Glutamatergic neuron (in vitro differentiated cells): ENCODE measurements at places on chromosomes 4 and X.

- peak; percentile 27 for DNase-seq
Observed at GRCh38 chr4:57270346-57270745, 160.2 kb upstream of the IGFBP7 start.

GRCh38 chr4:80878218-80878617 is 152.3 kb upstream of the BMP3 start:
- DNase-seq: no peak

GRCh38 chr4:127045861-127046260 is 586.9 kb upstream of the INTU start:
- DNase-seq: no peak

GRCh38 chr4:153075836-153076518 is 128.3 kb upstream of the TRIM2 start:
- DNase-seq: no peak

- DNase-seq: no peak
Observed at GRCh38 chrX:19569121-19569805, 54.0 kb upstream of the MAP3K15 start.

DNA sequence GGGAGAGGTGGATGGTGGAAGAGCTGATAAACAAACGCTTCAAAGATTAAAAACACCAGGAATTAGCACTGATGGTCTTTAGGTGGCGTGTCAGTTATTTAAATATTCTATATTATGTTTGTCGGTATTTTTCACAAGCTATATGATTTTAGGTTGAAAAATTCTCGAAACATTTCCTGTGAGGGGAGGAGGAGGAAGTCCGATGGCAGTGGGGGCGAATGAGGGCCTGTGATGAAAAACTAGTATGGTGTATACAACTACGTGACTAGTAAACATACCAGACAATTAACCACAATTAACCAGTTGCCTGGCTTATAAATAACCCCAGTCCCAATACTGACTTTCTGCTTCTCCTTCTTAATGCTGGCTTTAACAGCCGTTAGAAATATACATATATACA is 595 bp upstream of the NAP1L2 start:
- DNase-seq: no peak

DNA sequence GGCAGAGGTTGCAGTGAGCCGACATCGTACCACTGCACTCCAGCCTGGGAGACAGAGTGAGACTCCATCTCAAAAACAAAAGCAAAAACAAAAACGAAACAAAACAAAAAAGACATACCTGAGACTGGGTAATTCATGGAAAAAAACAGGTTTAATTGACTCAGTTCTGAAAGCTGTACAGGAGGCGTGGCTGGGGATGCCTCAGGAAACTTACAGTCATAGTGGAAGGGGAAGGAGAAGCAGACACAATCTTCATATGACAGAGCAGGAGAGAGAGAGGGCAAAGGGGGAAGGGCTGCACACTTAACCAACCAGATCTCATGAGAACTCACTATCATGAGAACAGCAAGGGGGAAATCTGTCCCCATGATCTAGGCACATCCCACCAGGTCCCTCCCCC is 229.5 kb downstream of the STK32B start:
- DNase-seq: no peak

DNA sequence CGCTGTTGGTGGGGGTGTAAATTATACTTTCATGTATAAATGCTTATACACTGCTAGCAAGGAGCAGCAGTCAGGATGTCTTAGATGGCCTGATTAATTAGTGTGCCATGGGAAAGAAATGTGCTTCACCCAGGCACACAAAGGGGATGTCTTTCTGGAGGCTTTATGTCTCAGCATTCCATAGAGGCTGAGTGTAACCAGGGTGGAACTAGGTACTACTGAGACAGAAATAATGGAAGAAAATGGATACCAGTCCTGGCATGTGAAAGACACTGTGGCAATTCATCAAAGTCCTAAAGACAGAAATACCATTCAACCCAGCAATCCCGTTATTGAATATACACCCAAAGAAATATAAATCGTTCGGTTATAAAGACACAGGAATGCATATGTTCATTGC is 52.5 kb downstream of the PF4 start:
- no peak for DNase-seq

- no peak for DNase-seq
Observed at GRCh38 chrX:134999469-134999868, 8.7 kb downstream of the SMIM10 start.

DNA sequence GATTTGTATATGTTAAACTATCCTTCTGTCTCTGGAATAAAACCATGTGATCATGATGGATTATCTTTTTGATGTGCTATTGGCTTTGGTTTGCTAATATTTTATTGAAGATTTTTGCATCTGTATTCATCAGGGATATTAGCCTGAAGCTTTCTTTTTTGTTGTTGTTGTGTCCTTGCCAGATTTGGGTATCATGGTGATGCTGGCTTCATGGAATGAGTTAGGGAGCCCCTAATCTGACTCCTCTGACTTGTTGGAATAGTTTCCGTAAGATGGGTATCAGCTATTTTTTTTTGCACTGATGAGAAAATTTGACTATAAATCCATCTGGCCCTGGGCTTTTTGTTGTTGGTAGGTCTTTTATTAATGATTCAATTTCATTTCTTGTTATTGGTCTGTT is 45.7 kb downstream of the ATP10D start:
- DNase-seq: no peak

DNA sequence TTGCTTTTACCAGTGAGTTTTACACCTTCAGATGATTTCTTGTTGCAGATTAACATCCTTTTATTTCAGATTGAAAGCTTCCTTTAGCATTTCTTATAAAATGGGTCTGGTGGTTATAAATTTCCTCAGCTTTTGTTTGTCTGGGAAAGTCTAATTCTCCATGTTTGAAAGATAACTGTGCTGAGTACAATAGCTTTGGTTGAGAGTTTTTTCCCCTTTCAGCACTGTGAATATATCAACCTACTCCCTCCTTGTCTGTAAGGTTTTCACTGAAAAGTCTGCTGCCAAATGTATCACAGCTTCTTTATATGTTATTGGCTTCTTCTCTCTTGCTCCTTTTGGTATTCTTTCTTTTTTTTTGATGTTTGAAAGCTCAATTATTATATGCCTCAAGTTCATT is 53.5 kb upstream of the ACTRT1 start:
- no peak for DNase-seq

- no peak for DNase-seq
Observed at GRCh38 chr4:150852216-150852615, 162.9 kb downstream of the LRBA start.

DNA sequence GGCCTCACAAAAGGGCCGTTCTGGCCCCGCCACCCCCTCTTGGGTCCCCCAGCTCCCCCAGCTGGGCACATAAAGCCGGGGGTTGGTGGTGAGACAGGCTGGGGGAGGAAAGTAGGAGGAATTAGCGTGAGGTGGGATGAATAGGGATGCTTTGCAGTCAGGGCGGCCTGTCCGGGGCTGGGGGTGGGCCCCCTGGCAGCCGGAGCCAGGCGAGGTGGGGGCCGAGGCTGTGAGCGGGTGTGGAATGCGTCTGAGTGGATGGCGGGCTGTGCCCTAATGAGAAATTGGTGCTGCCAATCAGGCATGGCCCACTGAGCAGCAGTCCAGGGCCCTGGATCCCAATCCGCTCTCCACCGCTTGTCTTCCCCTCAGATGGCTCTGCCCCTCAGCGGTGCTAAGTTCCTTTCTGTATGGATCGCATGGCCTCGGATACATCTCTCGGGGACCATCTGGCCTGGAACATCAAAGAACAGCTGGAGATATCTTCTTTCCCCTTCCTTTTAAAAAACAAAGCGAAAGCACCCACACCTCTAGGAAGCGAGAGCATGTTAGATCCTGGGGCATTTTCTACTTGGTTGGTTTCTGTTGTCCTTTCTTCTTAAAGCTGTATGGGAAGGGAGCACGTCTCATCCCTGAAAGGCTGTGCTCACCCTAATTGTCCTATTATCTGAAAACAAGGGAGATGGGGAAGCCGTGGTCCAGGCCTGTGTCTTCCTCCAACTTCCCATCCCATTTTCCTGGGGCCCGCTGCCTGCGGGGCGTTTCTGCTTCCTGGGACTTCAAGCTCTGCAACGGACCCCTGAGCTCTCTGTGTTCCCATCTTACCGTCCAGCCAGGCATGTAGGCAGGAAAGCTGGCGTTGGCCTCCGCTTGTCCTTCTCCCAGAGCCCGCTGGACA is 106.9 kb downstream of the SORCS2 start:
- no peak for DNase-seq

DNA sequence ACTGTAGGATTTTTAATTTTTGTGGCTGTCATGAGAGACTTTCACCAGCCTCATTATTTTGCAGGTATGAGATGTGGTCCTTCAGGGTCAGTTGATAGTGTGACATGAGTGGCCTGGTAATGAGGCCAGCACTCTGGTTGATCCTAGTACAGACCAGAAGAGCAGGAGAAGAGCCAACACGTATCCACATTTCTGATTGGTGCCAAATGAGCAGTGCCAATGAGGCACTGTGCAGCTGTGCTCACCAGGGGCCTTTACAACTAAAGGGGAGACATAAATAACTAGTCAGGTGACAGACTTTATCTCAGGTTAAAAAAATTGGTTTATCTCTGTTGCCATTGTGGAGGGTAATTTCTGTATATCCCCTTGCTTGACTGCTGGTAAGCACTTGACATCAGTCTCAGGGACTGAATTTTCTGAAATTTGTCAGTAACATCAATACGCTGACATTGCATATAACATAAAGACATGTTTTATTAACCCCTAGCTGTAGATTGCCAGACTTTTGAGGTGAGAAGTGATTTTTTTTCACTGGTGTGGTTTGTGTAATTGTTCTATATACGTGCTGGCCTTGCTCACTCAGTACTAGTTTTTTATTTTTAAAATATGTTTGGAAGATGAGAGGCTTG is 101.2 kb downstream of the AFF1 start:
- DNase-seq: no peak

DNA sequence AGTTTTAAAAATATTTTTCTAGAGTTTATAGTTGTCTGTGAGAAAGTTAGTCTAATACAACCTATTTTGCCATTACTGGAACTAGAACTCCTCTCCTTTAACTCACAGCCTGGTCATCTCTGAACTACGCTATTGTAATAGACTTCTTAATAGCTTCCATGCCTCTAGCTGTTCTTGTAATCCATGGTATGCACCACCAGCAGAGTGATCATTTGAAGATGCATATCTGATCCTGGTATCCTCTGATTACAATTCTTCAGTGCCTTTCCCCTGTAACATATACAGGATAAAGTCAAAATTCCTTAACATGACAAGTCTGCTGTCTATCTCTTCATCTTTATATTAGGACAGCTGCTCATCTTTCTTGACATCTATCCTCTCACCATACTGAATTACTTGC is 37.6 kb upstream of the NALF2 start:
- no peak for DNase-seq

- DNase-seq: peak; percentile 69
Observed at GRCh38 chrX:38561951-38562719, 793 bp downstream of the TSPAN7 start.

- DNase-seq: no peak
Observed at GRCh38 chr4:768995-769394, 56.9 kb downstream of the CPLX1 start.

GRCh38 chr4:176752191-176752749 is 40.5 kb downstream of the VEGFC start:
- DNase-seq: no peak

DNA sequence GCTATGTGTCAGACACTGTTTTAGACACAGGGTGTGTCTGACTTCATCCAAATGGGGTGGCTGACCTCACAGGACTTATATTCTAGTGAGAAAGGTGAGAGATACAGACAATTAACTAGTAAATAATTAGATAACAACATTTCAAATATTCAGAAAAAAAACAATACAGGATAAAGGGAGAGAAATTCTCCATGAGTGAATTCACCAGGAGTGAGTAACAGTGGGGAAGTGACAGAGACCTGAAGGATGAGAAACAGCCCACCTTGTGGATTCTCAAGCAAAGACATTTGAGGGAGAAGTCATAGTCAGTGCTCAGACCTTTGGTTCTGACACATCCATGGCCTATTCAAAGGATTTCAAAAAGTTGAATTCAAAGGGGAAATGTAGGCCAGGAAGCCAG is 627.9 kb downstream of the IQCM start:
- DNase-seq: no peak

GRCh38 chrX:149569770-149570169 is 17.5 kb downstream of the MAGEA9B start:
- no peak for DNase-seq

DNA sequence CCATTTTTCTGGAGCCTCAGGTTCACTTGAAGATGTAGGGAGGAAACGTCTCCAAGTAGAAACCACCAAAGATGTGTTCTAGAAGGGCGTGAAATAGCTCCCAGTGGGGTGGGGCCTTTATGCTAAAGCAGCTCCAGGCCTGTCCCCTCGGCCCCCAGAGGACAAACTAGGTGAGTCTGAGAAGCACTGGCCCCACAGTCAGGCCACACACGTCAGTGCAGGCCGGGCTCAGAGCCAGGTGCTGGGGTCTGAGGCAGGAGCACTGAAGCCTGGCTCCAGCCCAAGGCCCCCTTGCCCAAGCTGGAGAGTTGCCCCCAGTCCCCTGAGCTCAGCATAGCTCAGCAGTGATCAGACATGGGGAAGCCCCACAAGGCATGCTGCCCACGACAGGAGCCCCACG is 95.4 kb upstream of the PSAPL1 start:
- DNase-seq: no peak

DNA sequence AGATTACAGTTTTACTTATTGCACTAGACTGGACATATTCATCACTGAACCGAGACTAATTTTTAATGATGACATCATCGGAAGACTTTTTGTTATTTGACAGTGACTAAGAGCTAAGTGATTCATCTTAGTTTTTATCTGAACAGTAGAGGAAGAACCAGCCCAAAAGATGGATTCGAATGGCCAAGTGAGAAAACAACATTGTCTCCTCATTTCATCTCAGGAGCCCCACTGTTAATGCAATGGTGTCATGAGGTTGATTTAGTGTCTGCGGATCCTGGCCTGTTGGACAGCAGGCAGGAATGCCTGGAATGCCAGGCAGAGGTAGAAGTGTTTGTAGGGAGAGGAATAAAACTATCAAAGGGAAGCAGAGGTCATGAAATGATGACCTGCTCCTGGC is 37.8 kb upstream of the HPF1 start:
- DNase-seq: no peak

GRCh38 chrX:15043538-15043937 is 170.3 kb downstream of the MOSPD2 start:
- no peak for DNase-seq

- peak; percentile 34 for DNase-seq
Observed at GRCh38 chr4:680551-680927, 6.2 kb downstream of the MYL5 start.

GRCh38 chr4:71830497-71831190 is 46.8 kb upstream of the GC start:
- DNase-seq: no peak

GRCh38 chr4:22091352-22091717 is 142.8 kb upstream of the KCNIP4 start:
- DNase-seq: peak; percentile 20

- no peak for DNase-seq
Observed at GRCh38 chrX:15435836-15436619, 51.8 kb upstream of the VEGFD start.

- DNase-seq: peak; percentile 27
Observed at GRCh38 chr4:47839259-47839658, 1.4 kb upstream of the CORIN start.

DNA sequence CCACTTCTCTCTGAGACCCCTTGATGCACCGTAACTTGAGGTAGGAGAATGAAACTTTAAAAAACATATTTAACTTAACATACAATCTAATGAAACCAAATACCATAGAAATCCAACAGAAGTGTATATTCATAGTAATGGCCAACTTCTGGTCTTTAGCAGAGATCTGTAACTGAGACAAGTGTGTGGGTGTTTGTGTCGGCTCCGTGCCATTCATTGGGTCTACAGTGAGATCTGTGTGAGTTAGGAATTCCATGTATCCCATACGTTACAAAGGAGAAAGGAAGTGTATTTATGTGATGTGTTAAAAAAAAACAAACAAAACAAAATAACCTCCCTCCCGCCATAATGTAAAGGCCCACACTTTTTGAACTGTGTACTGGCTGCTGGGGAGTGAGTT is 348.0 kb upstream of the NR3C2 start:
- no peak for DNase-seq
